ENCODE measurements at places on chromosomes 1 and 21.

DNA sequence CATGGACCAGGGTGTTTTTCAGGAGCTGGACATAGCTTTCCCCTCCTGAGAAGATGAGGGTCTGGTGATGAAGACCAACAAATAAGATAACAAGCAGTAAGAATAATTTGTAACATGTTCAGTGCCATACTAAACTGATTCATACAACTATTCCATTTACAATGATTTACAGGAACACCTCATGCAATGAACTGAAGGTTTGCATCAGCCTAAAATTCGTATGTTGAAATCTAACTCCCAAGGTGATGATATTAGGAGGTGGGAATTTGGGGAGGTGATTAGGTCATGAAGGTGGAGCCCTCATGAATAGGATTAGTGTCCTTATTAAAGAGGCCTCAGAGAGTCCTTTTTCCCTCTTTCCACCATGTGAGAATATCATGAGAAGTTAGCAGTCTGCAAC is 15.9 kb upstream of the NIBAN1 start:
- DNase-seq: no peak

DNA sequence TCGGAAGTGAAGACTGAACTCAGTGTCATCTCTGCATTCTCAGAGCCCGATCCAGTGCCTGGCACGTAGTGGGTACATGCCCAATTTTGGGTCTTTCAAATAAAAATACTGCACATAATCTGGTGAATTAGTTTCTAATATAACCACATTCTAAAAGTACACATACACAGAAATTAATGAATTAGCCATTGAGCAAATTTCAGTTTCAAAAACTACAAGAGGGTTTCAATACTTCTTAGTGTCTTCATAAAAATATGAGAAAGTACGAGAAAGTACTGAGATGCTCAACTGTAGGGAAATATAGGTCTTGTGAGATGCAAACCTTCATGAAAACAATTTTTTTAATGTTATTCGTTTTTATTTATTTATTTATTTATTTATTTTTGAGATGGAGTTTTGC is 86.9 kb downstream of the SMYD2 start:
- no peak for DNase-seq

DNA sequence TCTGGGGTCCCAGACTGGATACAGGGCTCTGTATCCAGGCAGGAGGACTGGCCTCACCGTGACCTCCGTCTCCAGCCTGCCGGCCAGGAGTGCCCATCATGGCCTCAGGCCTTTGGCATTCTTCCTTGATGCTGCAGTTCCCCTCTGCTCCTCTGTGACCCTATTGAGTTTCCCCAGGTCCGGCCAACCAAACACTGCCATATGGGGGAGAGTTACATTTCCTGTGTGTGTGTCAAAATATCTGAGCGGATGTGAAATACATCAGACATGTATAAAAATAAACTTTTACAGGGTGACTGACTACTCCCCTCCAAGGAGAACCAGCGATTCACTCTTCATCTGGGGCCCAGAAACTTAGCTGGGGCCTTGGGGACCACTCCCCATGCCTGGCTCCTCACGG is 10.2 kb upstream of the UBL4B start:
- DNase-seq: peak; percentile 21

- DNase-seq: no peak
Observed at GRCh38 chr1:38776466-38777065, 83.0 kb downstream of the RRAGC start.

DNA sequence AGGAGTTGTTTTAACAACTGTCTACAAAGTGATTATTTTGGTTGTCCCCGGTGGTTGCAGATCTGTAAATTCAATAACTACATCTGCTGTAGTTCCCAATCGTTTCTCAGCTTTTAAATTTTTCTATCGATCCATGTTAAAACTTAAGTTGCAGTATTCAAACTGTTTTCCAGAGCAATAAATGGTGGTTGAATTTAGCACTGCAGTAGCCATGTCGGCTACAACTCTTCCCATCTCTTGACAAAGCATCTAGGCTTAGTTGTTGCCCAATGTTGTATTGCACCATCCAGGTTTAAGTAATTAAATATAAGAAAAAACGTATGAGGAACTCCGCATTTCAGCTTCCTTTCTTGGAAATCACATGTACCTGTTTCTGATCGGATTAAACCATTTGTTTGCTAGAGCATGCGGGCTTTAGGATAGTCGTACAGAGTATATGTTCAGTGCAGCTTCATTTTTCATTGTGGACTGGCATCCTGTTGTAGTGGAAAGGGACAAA is 996 bp downstream of the CNIH4 start:
- DNase-seq: peak; percentile 83

- DNase-seq: no peak
Observed at GRCh38 chr1:222335586-222335985, 212.3 kb downstream of the HHIPL2 start.

- DNase-seq: no peak
Observed at GRCh38 chr1:74679811-74680210, 6.2 kb upstream of the ERICH3 start.

GRCh38 chr1:201900476-201900875 is 11.8 kb downstream of the SHISA4 start:
- no peak for DNase-seq

GRCh38 chr1:5580926-5581325 is 411.3 kb downstream of the NPHP4 start:
- DNase-seq: no peak

DNA sequence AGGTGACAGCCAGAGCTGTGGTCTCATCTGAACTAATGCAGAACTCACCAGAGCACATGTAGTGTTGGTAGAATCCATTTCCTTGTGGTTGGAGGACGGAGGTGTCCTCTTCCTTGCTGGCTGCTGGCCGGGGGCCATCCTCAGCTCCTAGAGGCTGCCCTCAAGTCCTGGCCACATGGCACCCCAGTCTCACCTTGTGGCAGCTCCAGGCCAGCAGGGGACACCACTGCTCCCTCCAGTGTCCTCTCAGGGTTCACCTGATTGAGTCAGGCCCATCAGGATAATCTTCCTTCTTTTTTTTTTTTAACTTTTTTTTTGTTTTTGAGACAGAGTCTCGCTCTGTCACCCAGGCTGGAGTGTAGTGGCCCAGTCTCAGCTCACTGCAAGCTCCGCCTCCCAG is 2.9 kb downstream of the KCNE1 start:
- no peak for DNase-seq

GRCh38 chr1:229114850-229115365 is 156.0 kb upstream of the RAB4A start:
- DNase-seq: no peak

DNA sequence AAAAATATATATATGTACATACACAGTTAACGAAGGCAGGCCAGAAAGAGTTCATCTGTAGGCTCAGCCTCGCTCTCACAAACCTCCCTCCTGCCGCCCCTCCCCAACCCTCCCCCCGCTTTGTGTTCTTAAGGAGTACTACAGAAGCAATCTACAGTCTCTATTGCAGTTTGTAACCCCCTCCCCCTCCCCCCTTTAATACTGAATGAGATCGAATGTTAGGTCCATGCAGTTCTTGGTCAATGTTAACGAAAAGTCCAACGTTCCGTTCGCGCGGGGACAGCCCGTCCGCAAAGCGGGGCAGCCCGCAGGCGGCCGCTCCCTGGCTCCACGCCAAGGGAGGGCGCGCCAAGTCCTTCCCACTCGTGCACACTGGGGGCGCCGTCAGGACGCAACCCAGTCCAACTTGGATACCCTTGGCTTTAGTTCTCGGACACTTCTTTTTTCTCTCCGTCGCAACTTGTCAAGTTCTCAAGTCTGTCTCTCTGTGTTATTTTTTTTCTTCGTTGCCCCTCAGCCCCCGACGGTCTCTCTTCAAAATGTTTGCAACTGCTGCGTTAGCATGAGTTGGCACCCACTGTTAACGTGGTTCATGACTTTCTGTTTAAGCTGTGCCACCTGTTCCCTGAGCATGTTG is 2.2 kb downstream of the JUN start:
- peak; percentile 71 for DNase-seq

- no peak for DNase-seq
Observed at GRCh38 chr1:229440851-229441537, 7.1 kb upstream of the ACTA1 start.

GRCh38 chr1:18058981-18059605 is 48.5 kb upstream of the IGSF21 start:
- no peak for DNase-seq

GRCh38 chr1:228334226-228334935 is 72.3 kb downstream of the TRIM11 start:
- no peak for DNase-seq

GRCh38 chr21:42708107-42708506 is 54.7 kb downstream of the PDE9A start:
- DNase-seq: no peak

DNA sequence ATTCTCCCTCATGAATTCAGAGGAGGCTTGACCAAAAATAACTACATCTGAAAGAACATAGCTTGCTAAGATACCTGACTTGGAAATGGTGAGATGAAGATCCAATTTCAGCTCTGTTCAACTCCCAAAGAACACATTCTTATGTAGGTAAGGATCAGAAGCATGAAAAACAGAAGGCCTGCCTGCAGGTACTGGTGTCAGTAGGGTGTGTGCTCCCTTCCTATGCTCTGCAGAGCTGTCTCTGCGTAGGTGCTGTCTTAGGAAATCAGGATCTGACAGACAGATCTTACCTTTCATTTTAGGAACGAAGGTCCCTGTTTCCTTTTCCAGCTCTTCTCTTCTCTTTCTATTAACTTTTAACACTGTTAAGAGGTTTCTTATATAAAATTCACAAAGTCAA is 5.6 kb upstream of the OR6K2 start:
- DNase-seq: no peak

- DNase-seq: peak; percentile 40
Observed at GRCh38 chr1:8423692-8424538, 106.0 kb downstream of the SLC45A1 start.

GRCh38 chr1:27237112-27237511 is 2.7 kb downstream of the WDTC1 start:
- DNase-seq: peak; percentile 34

DNA sequence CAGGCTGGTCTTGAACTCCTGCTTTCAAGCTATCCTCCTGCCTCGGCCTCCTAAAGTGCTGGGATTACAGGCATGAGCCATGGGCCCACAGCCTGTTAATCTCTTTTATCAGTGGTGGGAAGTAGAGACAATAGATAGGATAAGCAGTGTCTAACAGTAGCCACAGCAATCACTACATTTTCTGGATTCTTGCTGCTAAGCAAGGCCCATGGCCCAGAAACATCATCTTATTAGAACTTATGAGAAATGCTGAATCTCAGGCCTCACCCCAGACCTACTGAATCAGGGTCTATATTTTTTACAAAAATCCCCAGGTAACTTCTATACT is 29.7 kb downstream of the IGFN1 start:
- no peak for DNase-seq

- DNase-seq: peak; percentile 62
Observed at GRCh38 chr1:29259802-29260441, 23.6 kb downstream of the PTPRU start.

DNA sequence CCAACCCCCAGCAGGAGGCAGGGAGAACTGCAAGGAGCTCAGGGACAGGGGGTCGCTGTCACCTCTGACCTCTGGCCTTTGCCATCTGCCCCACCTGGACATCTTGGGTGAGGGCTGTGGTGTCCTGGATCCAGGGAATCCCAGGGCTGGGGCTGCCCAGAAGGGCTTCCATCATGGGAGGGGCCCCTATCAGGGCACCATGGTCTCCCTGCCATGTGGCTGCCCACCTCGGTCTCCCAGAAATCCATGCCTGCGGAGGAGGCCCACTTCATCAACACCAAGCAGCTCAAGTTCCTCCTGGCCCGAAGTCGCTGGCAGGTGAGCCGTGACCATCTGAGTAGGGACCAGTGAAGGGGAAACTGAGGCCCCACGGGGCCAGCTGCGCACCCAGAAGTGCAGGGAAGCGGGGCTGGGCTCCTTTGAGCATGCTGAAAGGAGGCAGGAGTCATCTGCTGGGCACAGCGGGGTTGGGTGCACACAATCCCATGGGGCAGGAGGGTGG is 36.1 kb downstream of the TRIM11 start:
- DNase-seq: no peak

DNA sequence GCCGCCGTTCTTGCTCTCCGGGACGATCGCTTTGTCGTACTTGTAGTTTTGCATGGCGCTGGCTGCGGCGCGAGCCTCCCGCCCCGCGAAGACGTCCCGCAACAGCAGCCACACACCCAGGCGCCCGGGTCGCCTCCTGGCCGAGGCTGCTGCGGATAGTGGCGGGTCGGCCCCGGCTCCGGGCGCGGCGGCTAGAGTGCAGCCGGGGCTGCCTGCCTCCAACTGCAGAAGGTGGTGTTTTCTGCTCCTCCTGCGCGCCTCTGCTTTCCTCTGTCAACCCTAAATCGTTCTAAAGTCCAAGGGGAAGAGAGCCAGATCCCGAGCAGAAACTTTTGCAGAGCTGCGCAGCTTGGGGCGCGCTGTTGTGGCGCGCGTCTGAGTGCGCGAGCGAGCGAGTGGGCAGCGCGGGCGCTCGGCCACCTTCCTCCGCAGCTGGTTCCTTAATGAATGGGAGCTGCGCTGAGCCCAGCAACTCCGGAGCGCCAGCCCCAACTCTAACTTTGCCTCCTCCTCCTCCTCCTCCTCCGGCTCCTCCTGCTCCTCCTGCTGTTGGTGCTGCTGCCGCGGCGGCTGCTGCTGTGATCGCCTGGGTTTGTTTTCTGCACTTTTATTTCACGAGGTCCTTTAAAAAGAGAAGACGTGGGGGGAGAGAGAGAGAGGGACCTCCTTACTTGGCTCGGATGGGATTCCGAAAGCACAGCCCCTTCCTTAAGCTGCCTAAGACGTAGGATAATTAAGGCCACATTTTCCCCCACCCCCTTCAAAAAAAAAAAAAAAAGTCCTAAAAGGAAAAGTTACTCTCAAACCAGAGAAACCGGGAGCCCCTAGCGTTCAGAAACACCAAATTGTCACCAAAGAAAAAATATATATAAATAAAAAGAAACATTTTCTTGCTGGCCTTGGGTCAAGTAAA is at the start of gene PLPP3:
Gene PLPP3, minus strand, starts transcription at position 601 of the 913 bp plus-strand sequence. Its CDS starts 547 bp downstream, at position 54.
- peak; percentile 85 for DNase-seq

DNA sequence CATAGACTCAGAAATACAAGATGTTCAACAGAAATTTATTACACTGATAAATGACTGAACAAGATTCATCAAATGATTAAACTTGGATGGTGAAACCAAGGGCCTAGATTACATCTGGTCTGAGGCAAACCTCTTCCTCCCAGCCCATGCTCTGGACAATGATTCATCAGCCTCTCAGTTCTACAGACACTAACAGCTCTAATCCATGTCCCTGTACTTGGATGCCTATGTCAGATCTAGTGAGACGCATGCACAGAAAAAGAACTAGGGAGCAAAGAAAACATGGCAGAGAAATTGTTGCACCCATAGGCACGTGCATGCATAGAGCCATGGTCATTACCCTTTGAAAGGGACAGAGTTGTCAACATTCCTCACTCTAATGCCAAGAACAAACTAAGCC is 250.1 kb downstream of the KCNH1 start:
- DNase-seq: no peak

Data from suppressor macrophage treated with lipopolysaccharide for 1 hour (primary cell).